Stimulated activated CD8-positive, alpha-beta memory T cell treated with anti-CD3 and anti-CD28 coated beads, Interleukin-15, amount 100 ng/mL, for 4 hours (primary cell): ENCODE measurements at places on chromosomes 16 and 17.

DNA sequence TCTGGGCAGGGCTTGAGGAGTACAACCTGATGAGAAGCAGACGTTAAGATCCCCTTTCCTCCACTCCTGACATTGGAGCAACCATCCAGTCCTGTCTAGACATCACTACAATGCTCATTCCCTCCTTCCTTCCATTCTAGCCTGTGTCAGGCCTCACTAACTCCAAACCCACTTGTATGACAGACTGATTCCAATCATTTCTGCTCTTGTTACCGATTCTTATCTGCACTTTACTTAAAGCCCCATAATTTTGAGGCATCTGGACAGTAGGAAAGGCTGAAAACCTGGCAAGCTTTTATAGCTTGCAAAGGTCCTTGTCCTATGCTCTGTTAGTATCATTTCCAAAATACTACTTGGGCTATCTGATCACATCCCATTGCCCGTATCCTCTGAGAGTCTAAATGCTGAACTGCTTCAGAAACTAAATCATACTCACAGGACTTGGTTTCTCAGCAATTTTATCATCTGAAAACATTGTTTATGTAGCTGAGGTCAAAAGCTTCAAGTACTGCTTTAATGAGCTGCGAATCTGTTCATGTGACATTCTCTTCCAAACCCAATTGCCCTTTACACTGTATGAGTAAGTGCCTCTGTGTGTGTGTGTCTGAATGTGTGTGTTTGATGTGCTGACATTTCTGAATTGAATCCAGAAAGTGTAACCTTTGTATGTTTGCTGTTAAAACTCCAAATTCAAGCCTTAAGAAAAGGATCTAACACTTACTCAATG, 57.2 kb upstream of the CACNG3 start:
- DNase-seq: no peak

GRCh38 chr17:69111794-69112193, 29.9 kb downstream of the ABCA6 start:
- DNase-seq: no peak

DNA sequence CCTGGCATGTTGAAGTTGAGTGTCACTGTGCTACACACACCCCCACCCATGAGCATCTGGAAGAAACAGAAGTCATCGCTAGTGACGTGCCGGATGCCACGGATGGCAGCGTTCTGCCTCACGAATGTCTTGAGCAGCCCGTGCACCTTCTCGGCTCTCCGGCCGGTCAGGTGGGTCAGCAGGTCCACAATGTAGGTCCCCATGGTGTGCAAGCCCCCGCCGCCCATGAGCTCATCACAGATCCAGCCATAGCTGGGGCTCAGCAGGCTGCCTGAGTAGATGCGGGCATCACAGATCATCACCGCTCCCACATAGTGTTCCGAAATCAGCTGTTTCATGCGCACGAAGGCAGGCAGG, 8.9 kb downstream of the C16orf86 start:
- DNase-seq: no peak

DNA sequence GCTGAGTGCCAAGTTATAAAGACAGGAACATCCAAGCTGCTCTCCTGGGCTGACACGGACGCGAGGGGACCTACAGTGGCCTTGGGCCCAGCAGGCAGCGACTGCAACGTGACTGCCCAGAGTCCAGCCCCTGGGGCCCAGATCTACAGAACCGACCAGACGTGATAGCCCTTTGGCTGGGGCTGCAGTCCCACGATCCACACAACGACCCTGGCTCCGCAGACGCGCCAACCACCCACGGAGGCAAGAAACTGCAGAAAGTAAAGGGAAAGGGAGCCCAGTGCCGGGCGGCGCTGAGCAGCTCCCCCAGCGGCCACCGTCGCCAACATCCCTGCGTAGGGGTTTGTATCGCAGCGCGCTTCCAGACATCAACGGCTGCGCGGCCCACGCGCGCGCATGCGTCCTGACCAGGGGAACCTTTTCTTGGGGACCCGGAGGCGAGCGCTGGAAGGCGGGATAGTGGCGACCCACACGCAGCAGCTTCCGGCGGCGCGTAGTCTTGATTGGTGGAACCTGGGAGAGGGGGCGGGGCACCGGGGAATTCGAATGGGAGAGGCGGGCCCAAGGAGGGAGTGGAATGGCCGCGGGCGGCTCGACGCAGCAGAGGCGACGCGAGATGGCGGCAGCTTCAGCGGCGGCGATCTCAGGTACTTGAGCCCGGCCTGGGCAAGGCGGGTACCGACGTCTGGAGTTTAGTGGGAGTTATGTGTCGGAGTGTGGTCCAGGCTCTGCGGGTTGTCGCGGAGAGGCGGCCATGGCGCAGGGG, at the start of gene KIF22:
KIF22 (plus strand) TSS at position 569 of the 766 bp plus-strand sequence; CDS start at position 578, 9 bp downstream.
- peak; percentile 99 for DNase-seq

DNA sequence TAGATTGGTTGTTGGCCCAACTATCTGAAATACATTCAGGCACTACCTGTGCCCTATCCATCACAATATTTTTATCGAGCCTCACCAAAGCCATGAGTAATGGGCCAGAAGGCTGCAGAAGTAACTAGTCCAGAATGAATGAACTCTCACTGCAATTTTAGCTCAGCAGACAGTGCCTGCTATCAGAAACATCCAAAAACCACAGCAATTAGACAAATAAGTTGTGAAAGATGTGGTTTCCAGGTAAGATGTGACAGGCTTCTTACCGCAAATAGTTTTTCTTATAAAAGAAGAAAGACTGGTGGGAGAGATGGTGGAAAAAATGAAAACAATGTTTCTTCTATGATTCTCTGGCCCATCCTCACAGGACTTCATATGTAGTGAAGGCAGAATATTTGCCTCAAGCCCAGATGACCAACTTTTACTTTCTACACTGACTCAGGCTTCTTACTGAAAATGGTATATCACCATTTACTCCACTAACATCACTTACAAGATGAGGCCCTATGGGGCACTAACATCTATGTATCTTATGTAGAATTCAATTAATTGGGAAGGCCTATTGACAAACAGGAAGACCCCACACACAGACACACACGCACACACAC, 9.8 kb upstream of the RFFL start:
- DNase-seq: no peak

- no peak for DNase-seq
These were observed 130.0 kb downstream of the XYLT1 start for GRCh38 chr16:17340804-17341203.

DNA sequence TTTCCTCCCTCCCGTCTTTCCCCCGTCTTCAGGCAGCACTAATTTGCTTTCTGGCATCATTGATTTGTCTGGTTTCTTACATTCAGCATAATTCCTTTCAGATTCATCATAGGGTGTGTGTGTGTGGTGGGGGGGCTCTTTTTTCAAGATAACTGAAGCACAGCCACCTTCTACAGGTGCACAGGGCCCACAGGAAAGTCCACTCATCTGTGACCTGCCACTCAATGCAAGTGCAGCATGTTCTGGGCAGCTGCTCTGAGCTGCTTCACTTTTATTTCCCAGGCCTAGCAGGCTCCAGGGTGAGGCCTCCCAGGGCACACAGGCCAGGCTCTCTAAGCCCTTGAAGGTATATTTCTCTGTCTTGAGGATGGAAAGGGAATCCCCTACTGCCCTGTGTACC, 35.2 kb upstream of the MYH10 start:
- DNase-seq: no peak

DNA sequence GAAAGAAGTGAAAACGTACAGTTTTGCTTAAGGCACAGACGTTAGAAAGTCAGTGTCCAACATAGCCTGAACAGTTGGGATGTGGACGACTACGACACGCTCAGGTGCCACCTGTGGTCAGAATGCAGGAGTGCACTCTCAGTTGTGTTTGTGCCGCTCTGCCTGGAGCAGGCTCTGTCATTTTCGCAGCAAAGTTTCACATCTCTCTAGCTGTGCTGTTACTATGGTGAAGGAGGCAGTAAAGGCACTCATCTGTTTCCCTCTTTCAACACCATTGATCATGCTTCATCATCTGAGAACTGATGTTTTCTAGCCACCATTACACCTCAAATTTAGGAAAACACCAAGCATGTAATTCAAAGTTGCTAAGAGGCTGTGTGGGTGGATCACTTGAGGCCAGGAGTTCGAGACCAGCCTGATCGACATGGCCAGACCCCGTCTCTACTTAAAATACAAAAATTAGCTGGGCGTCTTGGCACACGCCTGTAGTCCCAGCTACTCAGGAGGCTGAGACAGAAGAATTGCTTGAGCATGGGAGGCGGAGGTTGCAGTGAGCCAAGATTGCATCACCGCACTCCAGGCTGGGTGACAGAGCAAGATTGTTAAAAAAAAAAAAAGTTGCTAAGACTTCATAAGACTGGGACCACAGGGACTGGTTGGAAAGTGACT, 44.9 kb upstream of the DNAJA2 start:
- DNase-seq: no peak

- DNase-seq: no peak
These were observed 28.0 kb downstream of the SRCIN1 start for GRCh38 chr17:38577645-38578173.

DNA sequence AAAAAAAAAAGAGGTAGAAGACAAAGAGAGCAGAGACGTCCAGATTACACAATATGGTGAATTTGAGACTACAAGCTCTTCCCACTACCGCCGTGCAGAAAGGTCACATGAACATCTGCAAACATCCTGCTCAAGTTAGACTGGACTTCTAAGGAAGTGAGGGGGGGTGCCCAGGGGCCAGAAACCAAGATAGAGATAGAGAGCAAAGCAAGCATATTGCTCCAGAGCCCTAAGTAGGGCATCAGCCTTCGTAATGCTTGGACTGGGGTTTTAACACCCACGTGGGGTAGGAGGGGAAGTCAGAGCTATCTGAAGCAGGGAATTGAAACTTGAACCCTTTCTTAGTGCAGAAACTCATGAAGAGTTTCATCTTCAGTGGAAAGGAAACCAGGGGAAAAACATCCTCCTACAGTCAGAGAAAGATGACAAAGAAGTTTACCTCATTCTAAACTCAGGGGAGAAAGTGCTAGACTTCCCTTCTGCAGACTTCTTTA, 8.7 kb downstream of the CLEC19A start:
- DNase-seq: no peak
